ENCODE measurements at places on chromosomes 7 and 10. TPM values are rescaled to one million over a fixed set of nuclear protein-coding genes. Genes with fewer than 3 reads are reported as not detected.
A peak's percentile ranks its signal among the peaks of the same experiment; 100 is the strongest.

GSAP gene
- total RNA-seq = 3.7 TPM

TMEM178B gene
- total RNA-seq = 1.1 TPM

MYL10 gene
- total RNA-seq = not detected

UNCX gene
- not detected for total RNA-seq

BAIAP2L1 gene
- total RNA-seq = 66.2 TPM

SFTPA1 gene
- total RNA-seq = 8.8 TPM

GRCh38 chr10:31749981-31750840, 178.4 kb downstream of the ARHGAP12 start:
- H3K4me1 ChIP-seq = no peaks in the 10 kb centered on the region
- DNase-seq = peak; percentile 42
- H3K27me3 ChIP-seq = no peaks in the 10 kb centered on the region
- H3K27ac ChIP-seq = no peak overlapping the region

DNA sequence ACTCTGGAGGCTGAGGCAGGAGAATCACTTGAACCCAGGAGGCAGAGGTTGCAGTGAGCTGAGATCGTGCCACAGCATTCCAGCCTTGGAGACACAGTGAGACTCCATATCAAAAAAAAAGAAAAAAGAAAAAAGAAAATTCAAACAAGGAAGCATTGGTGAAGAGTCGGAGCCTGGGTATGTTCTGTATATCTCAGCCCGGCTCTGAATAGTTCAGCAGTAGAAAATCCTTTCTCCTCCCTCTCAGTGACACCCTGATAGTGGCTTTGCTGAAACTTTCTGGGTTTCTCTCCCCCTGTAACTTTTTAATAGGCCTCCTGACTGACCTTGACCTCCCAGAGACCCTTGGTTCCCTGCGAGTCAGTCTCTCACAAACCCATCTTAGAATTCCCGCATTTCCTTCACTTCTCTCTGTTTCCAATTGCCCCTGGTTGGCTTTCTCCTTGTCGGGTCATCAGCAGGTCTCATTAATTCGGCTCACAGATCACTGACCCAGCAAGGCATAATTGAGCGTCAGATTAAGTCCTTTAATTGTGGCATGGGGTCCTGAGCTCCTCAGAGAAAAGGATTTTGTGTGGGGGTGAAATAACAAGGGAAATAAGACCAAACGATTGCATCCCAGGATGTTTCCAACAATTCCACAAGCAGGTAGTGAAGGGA, 541.6 kb upstream of the NRP1 start:
- no peaks in the 10 kb centered on the region for H3K4me1 ChIP-seq
- no peaks in the 10 kb centered on the region for H3K27me3 ChIP-seq
- no peak overlapping the region for H3K27ac ChIP-seq
- H3K4me3 ChIP-seq = no peak overlapping the region
- H3K36me3 ChIP-seq = no peaks in the 10 kb centered on the region

GRCh38 chr10:132232023-132232951, 45.5 kb downstream of the DPYSL4 start:
- no peaks in the 10 kb centered on the region for H3K36me3 ChIP-seq
- no peaks in the 10 kb centered on the region for H3K27me3 ChIP-seq
- no peak for DNase-seq
- H3K4me1 ChIP-seq = peaks cover 7% of the 10 kb centered on the region

DNA sequence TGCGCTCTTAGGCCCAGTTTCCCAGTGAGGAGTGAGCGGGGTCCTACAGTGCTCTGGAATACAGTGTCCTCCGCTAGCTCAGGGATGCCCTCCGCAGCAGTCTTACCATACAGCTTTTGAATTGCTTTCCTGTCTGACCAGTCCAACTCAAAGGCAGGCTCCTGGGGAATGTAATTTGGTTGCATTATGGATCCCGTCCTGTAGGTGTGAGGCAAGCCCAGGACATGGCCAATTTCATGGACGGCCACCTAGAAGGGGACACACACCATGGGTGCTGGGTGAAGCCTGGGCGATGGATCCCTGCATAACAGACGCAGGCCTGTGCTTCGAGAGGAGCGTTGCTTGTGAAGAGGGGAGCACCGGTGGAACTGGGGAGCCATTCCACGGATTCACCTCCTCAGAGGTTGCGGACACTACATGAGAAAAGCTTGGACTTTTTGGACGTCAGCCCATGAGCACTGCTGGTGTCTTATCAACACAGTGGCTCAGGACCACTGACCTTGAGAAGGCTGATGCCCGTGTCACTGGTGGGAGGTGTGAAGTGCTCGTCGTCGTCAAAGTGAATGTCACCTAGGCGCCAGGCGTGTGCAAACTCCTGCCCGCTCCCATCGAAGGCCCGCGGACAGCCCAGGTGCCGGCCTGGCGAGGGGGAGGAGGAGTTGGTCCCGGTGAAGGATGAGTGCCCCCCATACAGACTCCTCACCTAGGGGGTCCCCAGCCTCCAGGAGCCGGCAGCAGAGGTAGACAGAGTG, 3.3 kb downstream of the MMP21 start:
- H3K36me3 ChIP-seq = no peaks in the 10 kb centered on the region
- H3K27ac ChIP-seq = no peak overlapping the region
- no peaks in the 10 kb centered on the region for H3K4me1 ChIP-seq
- no peaks in the 10 kb centered on the region for H3K27me3 ChIP-seq
- no peak for DNase-seq

GRCh38 chr7:41763626-41764025, 60.7 kb upstream of the INHBA start:
- H3K36me3 ChIP-seq = no peaks in the 10 kb centered on the region
- no peaks in the 10 kb centered on the region for H3K27me3 ChIP-seq
- no peak overlapping the region for H3K27ac ChIP-seq
- no peak overlapping the region for H3K4me3 ChIP-seq

- DNase-seq = no peak
- H3K36me3 ChIP-seq = no peaks in the 10 kb centered on the region
- no peaks in the 10 kb centered on the region for H3K27me3 ChIP-seq
- H3K27ac ChIP-seq = no peak overlapping the region
- no peak overlapping the region for H3K4me3 ChIP-seq
Measured at GRCh38 chr7:140170375-140170774, 6.4 kb downstream of the KDM7A start.

DNA sequence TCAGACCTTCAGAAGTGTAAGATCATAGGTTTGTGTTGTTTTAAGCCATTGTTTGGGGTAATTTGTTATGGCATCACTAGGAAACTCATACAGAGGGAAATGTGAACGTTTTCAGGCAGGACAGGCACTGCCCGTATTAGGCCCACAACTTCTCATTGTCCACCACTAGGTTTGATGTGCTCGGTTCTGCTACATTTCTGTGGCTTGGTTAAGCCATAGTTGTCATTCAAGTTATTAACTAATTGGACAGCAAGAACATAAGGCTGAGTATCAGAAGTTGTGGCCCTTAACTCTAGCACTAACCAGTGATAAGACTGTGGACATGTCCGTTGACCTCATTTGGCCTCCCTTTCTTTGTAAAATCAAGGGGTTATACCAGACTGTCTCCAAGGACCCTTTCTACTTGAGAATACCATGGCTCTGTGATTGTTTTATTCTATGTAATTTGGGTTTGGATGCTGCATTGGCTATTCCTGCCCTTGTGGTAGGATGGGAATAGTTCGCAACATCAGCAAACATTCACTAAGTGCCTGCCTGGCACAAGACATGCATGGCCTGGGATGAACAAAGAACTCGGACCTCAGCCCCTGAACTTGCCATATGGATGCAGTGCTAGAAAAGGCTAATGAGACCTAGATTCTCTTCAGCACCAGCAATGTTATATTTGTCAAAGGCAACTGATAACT, 85.7 kb downstream of the CCDC71L start:
- DNase-seq = no peak
- H3K4me1 ChIP-seq = no peaks in the 10 kb centered on the region
- no peaks in the 10 kb centered on the region for H3K27me3 ChIP-seq
- no peak overlapping the region for H3K27ac ChIP-seq
- H3K4me3 ChIP-seq = no peak overlapping the region
- H3K36me3 ChIP-seq = no peaks in the 10 kb centered on the region

DNA sequence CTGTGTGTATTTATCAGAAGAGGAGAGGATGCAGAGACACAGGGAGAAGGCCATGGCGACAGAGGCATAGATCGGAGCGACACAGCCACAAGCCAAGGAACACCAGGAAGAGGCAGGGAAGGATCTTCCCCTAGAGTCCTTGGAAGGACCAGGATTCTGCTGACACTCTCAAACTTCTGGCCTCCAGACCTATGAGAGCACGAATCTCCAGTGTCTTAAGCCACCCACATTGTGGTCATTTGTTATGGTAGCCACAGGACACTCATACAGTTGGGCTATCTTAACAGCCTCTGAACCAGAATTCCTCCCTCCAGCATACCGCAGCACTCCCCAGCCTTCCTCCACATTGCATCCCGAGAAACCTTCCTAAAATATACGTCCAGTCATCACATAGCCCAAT, 367.0 kb upstream of the MGMT start:
- H3K4me1 ChIP-seq = no peaks in the 10 kb centered on the region
- no peaks in the 10 kb centered on the region for H3K36me3 ChIP-seq

GRCh38 chr7:85462671-85463070, 275.8 kb upstream of the SEMA3D start:
- no peak overlapping the region for H3K27ac ChIP-seq
- no peaks in the 10 kb centered on the region for H3K27me3 ChIP-seq
- no peaks in the 10 kb centered on the region for H3K36me3 ChIP-seq
- H3K4me1 ChIP-seq = no peaks in the 10 kb centered on the region
- no peak for DNase-seq

- no peaks in the 10 kb centered on the region for H3K36me3 ChIP-seq
- no peaks in the 10 kb centered on the region for H3K4me1 ChIP-seq
- H3K4me3 ChIP-seq = no peak overlapping the region
- DNase-seq = no peak
- no peaks in the 10 kb centered on the region for H3K27me3 ChIP-seq
- no peak overlapping the region for H3K27ac ChIP-seq
Measured at GRCh38 chr10:101848408-101848807, 4.8 kb upstream of the KCNIP2 start.

DNA sequence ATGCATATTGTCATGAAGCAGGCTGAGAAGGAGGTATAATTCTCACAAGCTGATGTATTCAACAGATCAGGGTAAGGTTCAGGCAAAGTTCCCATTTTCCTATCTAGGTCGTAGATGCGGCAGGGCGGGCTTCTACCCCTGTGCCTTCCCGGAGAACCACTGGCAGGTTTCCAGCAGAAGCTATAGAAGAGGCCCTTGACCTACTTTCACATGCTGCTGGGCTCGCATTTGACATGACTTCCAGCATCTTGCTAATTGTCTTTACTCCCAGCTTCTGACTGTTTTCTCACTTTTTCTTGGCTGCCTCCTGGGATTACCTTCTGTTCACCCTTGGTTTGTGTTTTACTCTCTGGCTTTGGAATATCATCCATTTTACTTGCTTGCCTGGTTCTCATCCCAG, 32.6 kb upstream of the ORC5 start:
- no peaks in the 10 kb centered on the region for H3K36me3 ChIP-seq
- H3K27me3 ChIP-seq = no peaks in the 10 kb centered on the region
- no peak for DNase-seq
- no peaks in the 10 kb centered on the region for H3K4me1 ChIP-seq
- H3K4me3 ChIP-seq = no peak overlapping the region
- H3K27ac ChIP-seq = no peak overlapping the region

DNA sequence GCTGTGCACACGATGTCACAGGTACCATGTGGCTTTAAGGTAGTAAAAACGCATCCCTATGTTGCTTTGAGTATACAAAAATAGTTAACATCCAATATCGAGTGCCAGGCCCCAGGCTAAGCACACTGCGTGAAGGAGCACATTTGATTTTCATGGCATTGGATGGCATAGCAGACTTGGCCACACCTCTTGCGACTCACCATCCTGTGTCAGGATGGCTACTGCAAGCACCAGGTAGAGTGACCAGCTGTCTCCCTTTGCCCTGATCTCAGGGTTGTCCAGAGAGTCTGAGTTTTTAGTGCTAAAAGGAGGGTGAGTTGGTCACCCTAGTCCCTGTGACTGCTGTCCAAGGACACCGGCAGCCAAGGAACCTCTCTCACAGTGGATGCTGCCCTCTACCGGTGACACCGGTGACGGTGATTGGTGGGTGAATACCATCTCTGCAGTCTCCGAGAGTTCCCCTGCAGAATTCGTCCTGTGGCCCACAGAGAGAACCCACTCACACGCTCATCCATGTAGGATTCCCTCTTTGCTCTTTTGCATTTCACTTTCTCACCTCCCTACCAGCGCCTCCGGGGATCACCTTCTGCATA, 76.1 kb downstream of the BICC1 start:
- H3K4me1 ChIP-seq = no peaks in the 10 kb centered on the region
- H3K36me3 ChIP-seq = no peaks in the 10 kb centered on the region
- H3K4me3 ChIP-seq = no peak overlapping the region
- H3K27me3 ChIP-seq = no peaks in the 10 kb centered on the region
- no peak overlapping the region for H3K27ac ChIP-seq

GRCh38 chr7:5681979-5682546, 99.4 kb downstream of the RNF216 start:
- no peak overlapping the region for H3K27ac ChIP-seq
- H3K4me1 ChIP-seq = peaks cover 5% of the 10 kb centered on the region
- DNase-seq = no peak
- H3K36me3 ChIP-seq = no peaks in the 10 kb centered on the region
- no peaks in the 10 kb centered on the region for H3K27me3 ChIP-seq
- no peak overlapping the region for H3K4me3 ChIP-seq

DNA sequence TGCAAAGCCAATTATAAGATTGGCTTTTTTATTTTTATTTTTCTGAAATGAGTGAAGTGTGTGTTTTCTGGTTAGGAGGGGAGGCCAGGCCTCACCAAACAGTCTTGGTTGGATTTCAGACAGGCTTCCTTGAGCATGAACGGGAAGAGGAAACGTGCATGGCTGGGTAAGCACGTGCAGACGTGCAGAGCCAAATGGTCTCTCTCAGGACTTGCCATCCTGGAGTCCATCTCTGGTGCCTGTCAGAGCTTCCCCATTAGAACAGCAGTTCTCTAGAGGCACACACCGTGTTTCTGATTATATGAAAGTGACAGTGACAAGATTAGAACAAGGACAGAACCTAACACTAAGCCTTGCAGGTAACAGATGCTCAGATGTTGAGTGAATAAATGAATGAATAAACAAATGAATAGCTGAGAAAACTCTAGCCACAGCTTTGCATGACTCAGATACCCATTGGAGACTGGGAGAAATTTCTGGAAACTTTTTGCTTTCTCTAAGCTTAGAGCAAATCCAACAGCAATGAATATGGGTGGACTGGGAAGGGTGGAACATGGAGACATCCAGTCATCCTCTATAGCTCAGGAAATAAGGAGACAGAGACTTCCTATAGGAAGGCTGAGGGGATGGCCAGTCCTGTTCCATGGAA, 11.8 kb upstream of the CALD1 start:
- DNase-seq = no peak
- no peaks in the 10 kb centered on the region for H3K4me1 ChIP-seq
- no peak overlapping the region for H3K4me3 ChIP-seq
- H3K27me3 ChIP-seq = no peaks in the 10 kb centered on the region
- H3K36me3 ChIP-seq = no peaks in the 10 kb centered on the region
